ENCODE measurements at places on chromosomes 3 and 15.

GRCh38 chr15:76575274-76575673 is 238.7 kb downstream of the ISL2 start:
- DNase-seq, result no peak

GRCh38 chr15:26565542-26565941 is 207.3 kb downstream of the GABRB3 start:
- DNase-seq, result no peak

- no peak for DNase-seq
These were observed 311.5 kb downstream of the CNTN3 start for GRCh38 chr3:74302969-74303368.

DNA sequence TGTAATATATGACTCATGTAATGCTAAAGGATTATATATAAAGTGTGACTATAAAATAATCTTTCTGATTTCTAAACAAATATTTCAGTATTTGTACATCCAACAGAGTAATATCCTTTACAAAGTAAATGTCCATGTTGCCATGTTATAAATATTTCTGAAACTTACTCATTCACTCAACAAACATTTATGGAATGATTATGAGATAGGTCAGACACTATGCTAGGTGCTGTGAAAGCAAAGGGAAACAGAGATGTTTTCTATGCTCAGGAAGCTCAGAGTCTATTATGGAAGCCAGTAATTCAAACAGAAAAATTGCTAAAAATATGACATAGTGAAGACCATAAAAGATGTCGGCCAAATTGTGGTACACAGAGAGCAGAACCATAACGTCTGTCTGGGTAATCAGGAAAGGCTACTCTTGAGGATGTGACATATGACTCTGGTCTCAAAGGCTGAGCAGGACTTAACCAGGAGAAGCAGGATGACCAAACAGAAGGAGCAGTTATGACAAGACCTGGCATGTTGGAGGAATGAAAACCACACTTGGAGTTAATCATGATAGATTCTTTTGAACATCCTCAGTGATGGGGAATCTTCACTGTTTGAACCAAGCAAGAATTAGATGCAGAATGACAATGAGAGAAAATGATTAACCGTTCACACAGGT is 39.0 kb upstream of the MYO5C start:
- no peak for DNase-seq

- no peak for DNase-seq
These were observed 127.1 kb upstream of the GRM7 start for GRCh38 chr3:6733699-6734394.

- no peak for DNase-seq
These were observed 520.3 kb upstream of the EPHA6 start for GRCh38 chr3:96294143-96294542.

GRCh38 chr15:64699751-64700388 is 75.5 kb downstream of the RBPMS2 start:
- peak; percentile 72 for DNase-seq

GRCh38 chr15:28935316-28935715 is 49.5 kb downstream of the APBA2 start:
- no peak for DNase-seq

- DNase-seq, result peak; percentile 31
These were observed 1.7 kb upstream of the FBXW12 start for GRCh38 chr3:48370333-48370713.

DNA sequence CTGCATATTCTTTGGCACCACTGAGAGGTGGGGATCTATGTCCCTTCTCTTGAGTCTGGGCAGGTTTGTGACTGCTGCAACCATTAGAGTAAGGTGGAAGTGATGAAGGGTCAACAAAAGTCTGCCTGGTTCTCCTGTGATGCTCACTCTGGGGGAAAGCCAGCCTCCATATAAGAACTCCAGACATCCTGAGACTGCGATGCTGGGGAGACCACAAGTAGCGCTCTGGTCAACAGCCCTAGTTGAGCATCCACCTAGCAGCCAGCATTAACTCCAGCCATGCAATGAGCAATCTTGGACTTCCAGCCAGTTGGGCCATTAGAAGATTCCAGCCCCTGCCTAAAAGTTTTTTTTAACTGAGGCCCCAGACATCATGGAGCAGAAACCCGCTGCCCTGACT is 62.8 kb downstream of the SCN11A start:
- no peak for DNase-seq

Data from NCI-H510A treated with DMSO at 0.1 percent for 48 hours (cell line).